ENCODE measurements at places on chromosomes 7 and 10.

DNA sequence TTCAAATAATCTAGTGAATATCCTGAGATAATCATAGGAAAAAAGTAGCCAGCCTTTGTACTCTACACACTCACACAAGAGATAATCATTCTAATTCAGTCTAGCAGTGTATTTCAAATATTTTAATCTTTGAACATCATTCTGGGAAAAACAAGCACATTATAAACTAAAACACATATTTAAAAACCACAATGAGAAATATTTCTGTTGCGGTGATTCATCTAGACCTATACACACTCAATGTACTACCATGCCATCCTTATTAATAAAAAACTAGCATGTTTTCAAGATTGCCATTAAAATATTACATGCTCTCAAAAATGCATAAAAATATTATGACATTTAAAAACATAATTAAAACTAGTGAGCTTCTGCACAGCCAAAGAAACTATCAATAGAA lies 11.8 kb downstream of the COG5 start:
- no peak for DNase-seq

- no peak for DNase-seq
These were observed 50.0 kb downstream of the ESYT2 start for GRCh38 chr7:158779061-158780000.

DNA sequence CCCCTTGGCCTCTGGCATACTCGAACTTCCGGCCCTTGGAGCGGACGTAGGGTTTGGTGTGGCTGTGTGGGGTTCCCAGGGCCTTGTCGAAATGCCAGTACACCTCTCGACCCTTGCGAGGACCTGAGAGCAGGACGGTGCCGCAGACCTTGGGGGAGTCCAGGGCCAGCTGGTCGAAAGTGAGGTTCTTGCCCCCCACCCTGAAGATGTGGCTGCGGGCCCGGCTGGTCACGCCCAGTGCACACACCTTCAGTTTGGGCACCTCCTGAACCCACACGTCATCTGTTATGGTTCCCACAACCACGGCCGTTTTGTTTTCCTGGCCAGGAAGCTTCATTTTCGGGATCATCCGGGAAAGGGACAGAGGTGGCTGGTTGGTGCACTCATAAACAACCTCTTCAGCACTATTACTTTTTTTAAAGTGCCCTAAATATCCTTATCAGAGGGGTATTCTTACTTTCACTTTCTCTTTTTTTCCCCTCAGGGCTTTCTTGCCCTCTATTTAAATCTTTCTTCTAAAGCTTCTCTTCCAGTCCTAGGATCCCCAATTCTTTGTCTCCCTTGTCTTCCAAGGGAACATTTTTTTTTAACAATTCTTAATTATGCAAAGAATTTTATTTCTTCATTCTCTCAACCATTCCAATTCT lies 44.9 kb upstream of the FAM3C start:
- no peak for DNase-seq

DNA sequence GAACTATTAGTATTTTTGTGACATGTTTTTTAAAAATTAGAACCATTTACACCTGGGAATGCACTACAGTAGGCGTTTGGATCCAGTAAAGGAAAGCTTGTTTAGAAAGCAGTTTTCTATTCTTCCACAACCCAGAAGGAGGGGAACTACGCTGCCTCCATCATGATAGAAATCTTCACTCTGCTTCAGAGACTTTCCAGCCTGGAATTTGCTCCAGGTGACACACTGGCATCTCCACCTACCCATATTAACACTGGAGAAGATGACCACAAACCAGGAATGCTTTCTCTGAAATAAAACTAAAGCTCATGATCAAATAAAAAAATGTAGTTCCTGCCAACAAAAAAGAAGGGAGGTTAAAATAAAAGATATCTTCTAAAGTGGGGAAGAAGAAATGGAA lies 66.3 kb downstream of the ARHGAP22 start:
- no peak for DNase-seq

GRCh38 chr10:132319853-132320653 lies 11.9 kb upstream of the LRRC27 start:
- no peak for DNase-seq

GRCh38 chr7:82210416-82211184 lies 233.0 kb downstream of the CACNA2D1 start:
- no peak for DNase-seq

DNA sequence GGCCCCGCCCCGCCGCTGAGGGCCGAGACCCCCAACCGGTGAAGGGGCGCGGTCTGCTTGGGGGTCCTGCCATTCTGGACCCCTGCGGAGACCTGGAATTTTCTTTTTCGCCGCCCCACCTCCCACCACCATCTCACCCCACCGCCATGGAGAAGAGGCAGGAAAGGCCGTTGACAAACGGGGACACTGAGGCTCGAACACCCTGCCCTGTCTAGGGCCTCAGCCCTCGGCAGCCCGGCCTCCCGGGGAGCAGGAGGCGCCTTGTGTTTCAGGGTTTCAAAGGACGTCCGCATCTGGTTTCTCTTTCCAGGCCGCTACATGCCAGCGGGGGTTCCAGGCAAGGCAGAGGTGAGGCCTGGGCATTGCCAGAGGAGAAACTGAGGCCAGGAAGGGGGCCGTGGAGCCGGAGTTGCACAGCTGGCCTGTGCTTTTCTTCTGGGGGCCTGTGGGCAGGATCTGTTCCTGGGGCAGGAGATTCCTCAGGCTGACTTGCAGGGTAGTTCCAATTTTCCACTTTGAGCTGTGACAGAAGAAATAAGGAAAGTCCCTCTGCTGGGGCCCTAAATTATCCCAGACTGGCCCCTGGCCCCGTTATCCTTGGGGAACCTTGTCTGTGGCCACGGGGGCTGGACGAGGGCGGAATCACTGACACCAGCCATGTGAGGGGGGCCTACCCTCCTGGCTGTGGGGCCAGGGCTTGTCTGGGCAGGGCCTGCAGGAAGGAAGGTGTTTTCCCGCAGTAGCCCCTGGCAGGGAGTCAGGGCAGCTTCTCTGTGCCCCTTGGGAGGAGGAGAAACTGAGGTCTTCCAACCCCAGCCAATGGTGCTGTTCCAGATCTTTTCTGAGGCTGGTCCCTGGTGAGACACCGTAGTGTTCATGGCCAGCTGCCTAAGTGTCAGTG lies 900 bp upstream of the MICALL2 start:
- DNase-seq = no peak

DNA sequence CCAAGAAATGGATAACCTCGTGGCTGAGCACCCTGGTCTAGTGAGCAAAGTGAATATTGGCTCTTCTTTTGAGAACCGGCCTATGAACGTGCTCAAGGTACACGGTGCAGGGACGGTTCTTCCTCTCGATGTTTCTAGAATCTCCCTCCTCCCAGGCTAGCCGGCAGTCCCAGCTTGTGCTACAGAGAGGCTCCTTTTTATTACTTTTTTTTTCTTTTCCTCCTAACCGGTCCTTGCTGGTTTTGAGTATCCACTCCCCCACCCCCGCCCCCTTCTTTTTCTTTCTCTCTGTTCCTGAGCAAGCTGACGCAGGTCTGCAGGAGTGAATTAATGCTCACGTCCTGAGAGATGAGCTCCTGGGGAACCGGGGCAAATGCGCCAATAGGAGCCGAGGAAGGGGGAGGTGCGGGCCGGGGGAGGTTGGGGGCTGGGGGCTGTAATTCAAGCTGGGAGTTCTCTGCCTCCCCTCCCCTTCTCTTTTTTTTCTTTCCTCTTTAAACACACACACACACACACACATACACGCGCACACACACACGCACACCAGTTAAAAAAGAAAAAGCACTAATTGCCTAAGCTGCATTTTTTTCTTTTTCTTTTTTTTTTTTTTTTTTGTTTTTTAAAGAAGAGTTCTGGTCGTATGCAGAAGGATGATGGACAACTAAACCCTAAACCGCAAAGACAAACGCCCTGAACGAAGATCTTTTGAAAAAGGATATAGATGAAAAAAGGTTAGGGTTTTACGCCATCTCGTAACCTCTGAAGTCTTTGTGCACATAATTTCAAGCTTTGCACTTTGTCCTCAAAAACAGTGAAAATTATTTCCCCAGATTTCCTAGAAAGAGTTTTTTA lies 6.6 kb downstream of the CPA2 start:
- peak; percentile 85 for DNase-seq

- DNase-seq = no peak
These were observed 155.4 kb downstream of the TWIST1 start for GRCh38 chr7:18962031-18962430.

DNA sequence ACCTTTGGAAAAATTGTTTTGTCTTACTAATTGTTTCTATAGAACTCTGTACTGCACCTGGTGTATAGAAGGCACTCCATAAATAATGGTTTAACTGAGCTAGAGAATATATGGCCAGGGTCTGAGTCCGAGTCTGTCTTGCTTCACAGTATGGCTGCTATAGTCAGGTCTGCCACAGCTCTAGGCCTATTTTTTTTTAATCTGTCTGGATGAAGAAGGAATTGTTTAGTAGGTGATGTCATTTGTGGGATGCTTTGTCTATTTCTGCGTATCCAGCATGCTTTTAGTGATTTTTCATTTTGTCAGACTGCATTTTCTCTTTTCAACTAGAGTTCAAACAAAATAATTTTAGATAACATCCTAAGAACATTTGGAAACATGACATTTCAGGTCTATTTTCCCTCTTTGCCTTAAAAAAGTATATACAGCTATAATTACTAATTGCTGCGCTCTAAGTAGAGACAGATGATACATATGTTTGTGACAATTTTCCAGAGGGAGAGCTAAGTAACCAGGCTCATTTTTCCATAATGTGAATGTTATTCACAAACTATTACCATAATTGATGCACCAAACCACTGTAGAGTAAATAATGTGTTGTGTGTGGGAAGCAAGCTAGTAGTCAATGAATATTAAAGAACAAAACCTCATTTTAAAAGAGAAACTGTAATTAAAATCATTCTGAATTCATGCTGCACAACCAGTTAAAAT lies 361.7 kb downstream of the AUTS2 start:
- no peak for DNase-seq

DNA sequence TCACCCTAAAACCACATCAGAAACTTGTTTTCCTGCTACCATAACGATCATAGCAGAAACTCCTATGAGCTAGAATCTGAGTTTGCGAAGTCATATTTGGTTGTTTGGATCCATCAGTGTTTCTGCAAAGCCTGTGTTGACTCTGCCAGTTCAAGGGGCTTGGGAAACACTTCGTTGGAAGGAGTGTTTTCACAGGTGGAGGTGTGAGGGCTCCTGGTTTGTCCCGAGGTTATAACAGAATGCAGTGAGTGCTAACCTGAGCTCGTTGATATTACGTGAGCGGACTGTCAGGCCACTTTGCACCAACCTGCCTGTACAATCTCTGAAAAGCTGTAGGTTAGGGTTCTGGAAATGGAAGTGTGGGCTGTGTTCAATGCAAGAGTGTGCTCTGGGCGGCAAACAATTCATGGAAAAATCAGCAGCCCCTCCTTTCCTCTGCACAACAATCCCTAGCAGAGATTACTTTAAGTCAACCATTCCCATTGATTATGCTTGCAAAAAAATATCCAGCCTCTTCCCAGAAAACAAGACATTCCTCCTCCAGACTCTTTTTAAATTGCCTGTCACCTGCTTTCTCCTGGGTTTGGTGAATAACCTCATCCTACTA lies 622.0 kb downstream of the TYW1 start:
- no peak for DNase-seq

DNA sequence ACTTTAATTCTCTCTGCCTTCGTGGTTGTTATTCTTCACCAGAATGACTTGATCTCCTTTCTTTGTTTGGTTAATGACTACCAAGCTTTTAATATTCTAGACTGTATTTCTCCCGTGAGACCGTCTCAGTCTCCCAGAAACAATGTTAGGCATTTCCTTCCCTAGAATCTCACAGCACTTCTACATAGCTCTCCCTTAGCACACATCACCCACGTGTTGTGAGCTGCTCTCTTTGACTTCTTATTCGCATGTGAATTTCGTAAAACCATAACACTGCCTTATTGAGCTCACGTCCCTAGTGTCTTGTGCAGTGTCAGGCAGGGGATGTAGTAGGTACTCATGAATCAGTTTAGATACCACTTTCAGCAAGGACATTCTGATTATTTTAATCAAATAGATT lies 57.5 kb upstream of the MGAM2 start:
- no peak for DNase-seq

- DNase-seq = no peak
These were observed 20.7 kb downstream of the ZNF32 start for GRCh38 chr10:43627942-43628341.

GRCh38 chr10:132381741-132382140 lies 15.3 kb upstream of the PWWP2B start:
- DNase-seq = no peak

- no peak for DNase-seq
These were observed 531 bp upstream of the INTS15 start for GRCh38 chr7:6589151-6589828.

DNA sequence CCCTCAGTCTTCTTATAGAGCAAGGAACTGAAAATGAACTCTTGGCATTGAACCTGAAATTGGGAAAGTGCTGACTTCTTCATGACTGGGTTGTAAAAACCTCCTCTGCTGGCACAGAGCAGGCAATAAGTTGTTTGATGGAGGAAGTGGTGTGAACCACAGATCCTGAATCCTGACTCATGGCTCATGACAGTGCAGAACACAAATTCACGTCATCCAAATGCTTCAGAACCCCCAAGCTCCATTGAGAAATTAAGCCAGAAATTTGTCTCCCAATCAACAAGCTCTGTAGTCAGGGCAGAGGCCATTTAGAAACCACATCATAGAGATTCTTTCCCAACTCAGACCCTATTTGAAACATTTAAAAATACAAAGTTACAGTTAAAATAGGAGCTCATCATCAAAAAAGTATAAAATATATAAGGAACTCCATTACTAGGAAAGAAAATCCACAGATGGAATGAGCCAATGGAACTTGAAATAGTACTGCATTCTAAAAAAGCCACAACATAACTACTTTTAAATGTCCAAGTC lies 10.3 kb upstream of the STK17A start:
- DNase-seq = no peak

- no peak for DNase-seq
These were observed 13.2 kb downstream of the LAMB1 start for GRCh38 chr7:107989618-107990373.

DNA sequence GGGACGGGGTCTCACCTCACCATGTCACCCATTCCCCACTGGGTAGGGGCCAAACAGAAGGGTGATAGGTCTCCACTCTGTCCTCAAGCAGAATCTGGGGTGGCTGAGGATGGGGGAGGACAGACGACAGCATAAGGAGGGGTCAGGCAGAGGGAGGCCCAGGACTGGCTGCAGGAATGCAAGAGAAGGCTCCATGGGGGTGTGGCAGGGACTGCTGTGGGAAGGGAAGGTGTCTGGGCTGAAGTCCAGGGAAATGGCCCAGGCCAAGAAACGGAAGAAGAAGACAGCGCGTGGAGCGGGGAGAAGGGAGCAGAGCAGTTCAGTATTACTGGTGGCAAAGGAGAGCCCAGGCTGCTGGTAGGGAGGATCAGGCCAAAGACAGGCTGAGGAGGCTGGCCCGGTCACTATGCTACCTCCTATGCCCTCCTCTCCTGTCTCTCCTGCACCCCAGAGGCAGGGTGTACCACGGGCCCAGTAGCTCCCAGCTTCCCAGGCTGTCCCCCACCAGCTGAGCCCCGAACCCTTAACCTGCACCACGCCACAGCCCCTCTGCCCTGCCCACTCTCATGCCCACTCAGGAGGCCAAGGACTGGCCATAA lies 60.9 kb downstream of the GRB10 start:
- no peak for DNase-seq
